ENCODE measurements at places on chromosomes 4 and X.

DNA sequence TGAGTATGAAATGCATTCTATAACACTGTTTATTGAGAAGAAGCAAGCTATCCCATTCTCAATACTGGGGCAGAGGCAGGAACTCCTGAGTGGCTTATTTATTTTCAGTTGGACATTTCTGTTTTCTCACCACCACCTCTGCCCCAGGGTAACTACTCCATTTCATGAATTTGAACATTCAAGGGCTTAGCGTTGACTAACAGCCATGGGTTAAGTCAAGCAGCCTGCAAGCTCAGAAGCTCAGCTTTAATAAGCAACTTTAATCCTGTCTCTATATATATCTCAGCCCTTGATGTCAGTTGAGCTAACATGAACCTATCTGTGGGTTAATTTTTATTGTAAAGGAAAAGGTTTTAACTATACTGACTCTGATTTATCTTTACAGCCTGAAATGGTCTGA, 93.8 kb downstream of the MBNL3 start:
- DNase-seq = no peak

DNA sequence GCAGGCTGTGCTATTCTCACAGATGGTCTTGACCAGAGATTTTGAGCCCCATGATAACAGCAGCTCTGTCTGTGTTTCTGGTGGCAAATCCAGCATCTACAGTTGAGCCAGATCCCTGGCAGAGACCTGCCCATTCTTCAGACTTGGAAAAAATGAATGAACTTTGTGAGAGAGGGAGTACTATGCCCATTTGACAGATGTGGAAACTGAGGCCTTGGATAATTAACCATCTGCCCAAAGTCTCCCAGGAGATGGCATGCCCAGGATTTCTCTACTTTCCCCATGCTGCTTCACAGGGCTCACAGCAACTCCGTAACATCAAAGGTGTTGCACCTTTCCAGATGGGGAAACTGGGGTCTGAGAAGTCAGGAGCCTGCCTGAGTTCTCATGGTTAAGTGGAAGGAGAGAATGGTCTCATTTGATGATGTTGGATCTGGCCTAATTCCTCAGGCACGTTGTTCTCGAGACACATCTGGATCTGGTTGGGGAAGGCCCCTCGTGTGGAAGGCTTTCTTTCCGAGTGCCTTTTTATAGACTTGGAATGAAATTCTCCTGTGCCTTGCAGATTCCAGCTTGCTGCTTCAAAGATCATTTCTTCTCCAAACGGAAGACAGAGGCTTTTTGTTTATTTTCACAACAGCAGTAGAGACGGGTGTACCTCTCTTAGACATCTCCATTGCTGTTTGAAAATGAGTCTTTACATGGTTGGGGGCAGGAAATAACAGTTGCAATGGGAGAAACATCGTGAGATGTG, 73.3 kb upstream of the STX18 start:
- DNase-seq = no peak

GRCh38 chr4:100081491-100081890, 108.8 kb downstream of the DDIT4L start:
- DNase-seq = no peak

DNA sequence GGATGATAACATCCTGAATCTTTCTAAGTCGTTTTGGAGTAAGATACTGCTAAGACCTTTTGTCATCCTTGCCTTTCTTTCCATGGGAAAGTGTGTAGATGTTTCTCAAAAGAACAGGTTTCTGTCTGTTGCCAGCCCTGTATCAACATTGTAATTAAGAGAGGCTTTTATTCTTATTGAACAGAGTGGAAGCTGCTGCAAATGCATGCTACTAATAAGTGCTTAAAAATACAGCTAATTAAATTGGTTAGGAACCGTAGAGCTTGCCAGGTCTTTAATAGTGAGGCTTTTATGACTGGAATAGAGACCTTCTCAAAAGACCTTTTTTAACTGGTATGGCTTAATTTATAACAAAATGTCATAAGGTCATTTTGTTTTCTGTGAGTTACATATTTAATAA, 34.4 kb downstream of the INTU start:
- no peak for DNase-seq

DNA sequence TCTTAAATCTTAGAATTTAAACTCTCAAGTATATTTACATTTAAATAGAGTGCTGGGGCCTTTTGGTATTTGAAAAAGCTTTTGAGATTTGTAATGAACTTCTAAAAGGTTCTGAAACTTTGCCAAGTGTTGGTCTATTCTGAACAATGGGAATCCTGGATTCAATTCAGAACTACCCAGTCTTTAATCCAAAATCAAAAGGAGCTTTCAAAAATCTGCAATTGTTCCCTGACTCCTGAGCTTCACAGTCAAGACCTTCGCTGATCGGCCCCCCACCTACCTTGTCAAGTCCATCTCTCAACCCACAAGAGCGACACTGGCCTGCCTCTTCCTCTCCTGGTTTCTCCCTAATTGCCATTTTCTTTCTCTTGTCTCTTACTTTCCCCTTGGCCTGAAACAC, 666.1 kb upstream of the BOD1L1 start:
- no peak for DNase-seq

- no peak for DNase-seq
Observed at GRCh38 chrX:96579252-96579651, 105.4 kb upstream of the DIAPH2 start.

DNA sequence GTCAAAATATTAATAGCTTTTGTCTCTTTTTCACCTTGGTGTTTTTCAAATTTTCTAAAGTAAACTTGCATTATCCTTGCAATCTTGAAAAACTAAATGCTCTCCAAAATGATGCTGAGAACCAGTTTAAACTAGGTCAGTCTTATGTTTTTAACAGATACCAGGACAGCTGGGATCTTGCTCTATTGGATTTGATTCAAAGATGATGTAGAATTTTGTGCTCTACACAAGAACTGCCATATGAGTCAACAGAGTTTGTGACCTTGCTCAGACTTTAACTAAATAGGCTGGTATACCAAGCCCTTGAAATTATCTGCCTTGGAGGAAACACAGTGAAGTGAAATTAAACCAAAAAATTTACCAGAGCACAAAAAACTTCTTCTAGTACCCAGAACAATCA, 991.1 kb downstream of the STPG2 start:
- no peak for DNase-seq

- DNase-seq = no peak
Observed at GRCh38 chr4:167544391-167544790, 310.1 kb upstream of the SPOCK3 start.

DNA sequence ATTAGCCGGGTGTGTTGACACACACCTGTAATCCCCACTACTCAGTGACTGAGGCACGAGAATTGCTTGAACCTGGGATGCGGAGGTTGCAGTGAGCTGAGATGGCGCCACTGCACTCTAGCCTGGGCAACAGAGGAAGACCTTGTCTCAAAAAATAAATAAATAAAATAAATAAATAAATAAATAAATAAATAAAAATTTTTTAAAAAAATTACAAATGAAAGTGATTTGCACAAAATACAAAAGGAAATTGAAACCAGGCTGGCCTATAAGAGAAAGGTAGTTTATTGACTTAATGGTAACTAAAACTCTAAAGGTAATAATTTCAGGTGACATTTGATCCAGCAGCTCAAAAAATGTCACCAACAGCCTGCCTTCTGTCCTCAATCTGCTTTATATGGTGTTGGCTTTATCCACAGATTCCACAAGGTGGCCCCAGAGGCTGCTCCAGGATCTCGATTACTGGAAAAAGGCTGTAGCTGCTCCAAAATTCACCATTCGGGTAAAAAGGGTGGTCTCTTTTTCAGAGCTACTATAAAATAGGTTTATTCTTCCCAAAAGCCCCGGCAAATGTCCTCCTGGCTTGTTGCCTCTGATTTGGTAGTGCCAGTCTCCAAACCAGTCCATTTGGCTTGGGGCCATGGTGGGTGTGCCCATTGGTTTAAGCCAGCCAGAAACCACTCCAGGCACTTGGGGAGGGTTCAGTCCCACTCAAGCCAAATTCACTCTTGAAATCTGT, 61.4 kb upstream of the TRIM2 start:
- peak; percentile 83 for DNase-seq

DNA sequence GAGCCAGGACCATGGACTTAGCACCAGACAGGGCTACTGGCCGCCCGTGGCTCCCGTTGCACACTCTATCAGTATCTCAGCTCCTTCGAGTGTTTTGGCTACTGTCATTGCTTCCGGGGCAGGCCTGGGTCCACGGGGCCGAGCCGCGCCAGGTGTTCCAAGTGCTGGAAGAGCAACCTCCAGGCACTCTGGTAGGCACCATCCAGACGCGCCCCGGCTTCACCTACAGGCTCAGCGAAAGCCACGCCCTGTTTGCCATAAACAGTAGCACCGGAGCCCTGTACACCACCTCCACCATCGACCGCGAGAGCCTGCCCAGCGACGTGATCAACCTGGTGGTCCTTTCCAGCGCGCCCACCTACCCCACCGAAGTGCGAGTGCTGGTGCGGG, 1.6 kb downstream of the FAT4 start:
- peak; percentile 69 for DNase-seq

DNA sequence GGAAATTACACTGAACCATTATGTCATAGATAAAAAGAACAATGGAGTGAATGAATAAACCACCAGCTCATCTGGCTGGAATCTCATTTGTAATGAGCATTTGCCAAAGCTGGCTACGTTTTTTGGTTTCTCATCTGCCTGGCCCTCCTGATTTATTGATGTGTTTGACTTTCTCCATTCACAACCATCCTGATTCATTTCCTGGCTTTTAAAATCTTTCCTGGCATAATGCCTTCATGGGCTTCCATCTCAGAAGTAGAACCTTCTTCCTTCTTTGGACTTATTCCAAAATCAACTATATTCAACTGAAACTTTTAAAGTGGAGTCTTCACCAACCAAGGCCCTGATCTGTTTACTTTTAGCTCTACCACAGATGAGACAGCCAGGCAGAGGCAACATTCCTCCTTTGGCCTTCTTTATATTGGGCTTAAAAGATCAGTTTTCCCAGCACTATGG, 36.0 kb upstream of the ARSJ start:
- no peak for DNase-seq

DNA sequence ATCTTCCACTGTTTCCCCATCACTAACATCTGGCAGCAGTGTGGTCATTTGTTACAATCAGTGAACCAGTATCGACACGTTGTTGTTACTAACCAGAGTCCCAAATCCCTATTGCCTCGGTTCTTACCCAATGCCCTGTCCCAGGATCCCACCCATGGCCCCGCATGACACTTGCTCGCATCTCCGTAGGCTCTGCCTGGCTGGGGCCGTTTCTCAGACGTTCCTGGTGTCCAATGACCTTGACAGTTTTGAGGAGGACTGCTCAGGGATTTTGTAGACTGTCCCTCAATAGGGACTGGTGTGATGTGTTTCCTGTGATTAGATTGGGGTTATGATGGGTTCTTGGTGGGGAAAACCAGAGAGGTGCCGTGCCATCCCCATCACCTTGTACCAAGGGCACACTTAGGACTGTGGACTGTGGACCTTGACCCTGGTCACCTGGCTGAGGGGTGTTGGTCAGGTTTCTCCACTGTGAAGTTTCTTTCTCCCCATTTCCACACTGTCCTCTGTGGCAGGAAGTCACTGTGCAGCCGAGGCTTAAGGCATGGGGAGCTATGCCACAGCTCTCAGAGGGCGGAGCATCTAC, 108.4 kb downstream of the ADRA2C start:
- DNase-seq = peak; percentile 24

GRCh38 chrX:31178064-31178768, 106.4 kb upstream of the FTHL17 start:
- no peak for DNase-seq

DNA sequence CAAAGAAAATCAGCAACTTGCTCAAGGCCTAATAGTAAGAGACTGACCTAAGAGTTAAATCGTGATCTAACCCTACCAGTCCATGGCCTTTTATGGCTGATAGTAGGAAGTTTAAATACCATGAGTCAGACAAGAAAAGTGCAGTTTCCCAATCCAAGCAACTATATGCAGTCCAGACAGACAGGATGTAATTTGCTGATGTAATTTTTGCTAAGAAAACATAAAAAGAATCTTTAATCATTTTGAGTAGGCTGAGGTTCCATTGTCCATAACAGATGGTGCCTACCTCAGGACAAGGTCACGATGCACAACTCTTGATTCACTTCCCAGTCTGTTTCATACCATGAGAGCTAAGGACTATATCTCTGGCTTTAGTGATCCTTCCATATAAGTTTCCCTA, 317.5 kb upstream of the GRIA3 start:
- DNase-seq = no peak

- DNase-seq = no peak
Observed at GRCh38 chr4:52843351-52843750, 18.8 kb upstream of the RASL11B start.

DNA sequence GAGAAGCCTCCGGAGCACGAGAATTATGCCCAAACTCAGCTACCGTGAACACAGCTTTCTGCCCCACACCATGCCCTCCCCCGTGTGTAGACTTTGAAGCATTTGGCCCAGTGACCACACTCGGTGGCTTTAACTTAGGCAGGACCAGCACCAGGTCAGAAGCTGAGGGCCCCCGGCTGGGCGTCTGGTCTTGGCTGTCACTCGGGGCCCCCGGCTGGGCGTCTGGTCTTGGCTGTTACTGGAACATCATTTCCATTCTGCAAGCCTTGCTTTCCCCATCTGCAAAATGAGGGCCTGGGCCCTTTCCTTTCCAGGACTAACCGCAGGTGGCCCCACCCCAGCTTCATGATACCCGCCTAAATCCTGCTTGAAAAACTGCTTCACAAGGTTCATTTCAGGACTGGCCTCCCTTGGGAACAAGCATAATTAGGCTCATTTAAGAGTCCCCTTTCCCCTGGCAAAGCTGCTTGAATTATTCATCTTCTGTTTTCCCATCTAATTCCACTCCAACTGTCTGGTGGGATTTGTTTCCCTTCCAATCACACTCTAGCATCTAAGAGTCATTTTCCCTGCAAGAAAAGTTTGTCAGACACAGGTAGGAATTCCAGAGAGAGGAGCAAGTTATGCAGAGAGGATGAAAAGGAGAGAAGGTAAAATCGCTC, 82.5 kb downstream of the WFS1 start:
- DNase-seq = no peak

- DNase-seq = no peak
Observed at GRCh38 chr4:184396570-184397515, 77.5 kb downstream of the IRF2 start.

DNA sequence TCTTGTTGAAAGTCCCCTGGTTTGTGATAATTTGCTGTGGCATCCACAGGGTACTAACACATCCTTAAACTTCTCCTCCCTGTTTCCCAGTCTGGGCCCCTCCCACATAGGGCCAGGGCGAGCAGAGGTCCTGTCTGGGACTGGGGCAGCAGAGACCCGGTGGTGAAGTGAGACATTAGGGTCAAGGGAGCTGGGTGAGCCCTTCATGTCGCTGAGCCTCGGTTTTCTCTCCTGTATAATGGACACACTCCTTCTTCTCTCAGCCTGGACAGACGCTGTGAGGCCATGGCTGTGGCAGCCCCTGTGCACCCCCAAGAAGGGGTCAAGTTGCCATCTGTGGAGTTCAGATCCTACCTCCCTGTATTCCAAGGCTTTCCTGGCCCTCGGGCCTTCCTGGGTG, 33.0 kb upstream of the HMX1 start:
- DNase-seq = no peak
